ENCODE measurements at places on chromosomes 2 and 18.

GRCh38 chr2:195307751-195308150 is 349.3 kb upstream of the SLC39A10 start:
- DNase-seq: no peak

- DNase-seq: no peak
Measured at GRCh38 chr18:38895560-38895959, 1330.0 kb upstream of the CELF4 start.

DNA sequence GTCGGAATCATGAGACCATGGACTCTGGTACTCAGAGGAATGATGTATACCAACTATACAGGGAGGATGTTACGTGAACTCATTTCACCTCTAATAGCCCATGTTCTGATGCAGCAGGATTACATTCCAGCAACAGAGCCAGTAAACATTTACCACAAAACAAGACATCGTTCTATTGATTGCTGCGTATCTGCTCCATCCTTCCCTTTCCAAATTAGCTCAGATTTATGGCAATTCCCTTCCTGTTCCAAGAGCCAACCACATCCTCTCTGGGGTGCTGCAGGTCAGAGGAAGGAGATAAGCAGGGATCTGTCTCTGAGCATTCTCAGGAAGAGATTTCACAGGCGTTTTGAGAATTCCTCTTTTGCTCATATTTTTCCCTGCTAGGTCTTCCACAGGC is 98.3 kb downstream of the KLF7 start:
- DNase-seq: no peak

- DNase-seq: no peak
Measured at GRCh38 chr18:61748004-61748403, 144.8 kb downstream of the RNF152 start.

DNA sequence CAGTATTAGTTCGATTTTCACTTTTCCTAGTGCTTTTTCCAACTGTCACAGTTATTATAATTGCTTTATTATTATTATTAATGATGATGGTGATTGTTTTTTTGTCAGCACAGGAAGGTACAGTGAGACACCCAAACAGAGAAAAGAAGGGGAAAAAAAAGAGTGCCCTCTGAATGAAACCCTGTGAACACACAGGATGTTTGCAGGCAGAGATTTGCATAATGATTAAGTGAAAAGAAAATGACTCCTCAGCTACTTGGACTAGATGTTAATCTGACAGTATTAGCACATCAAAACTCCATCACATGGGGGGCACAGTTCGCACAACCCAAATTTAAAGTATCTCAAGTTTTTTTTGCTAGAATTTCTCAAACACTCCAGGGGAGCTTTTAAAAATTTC is 32.9 kb downstream of the ADD2 start:
- DNase-seq: no peak
